ENCODE measurements at places on chromosomes 3 and 15.

- no peak for DNase-seq
These were observed 87.4 kb upstream of the MEX3B start for GRCh38 chr15:82133251-82133650.

DNA sequence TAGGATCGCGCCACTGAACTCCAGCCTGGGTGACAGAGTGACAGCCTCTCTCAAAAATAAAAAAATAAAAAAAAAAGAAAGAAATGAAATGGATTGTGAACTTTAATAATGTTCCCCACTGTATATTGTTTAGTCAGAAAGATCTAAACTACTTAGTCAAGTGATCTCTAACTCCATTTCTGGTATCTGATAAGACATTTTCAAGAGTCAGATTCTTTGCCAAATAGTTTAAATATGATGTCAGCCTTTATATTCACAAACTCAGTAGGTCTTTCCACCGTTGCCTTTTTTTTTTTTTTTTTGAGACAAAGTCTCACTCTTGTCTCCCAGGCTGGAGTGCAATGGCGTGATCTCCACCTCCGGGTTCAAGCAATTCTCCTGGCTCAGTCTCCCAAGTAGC, 29.0 kb upstream of the OSBPL11 start:
- no peak for DNase-seq

GRCh38 chr3:186314896-186315295, 47.1 kb downstream of the DGKG start:
- no peak for DNase-seq

DNA sequence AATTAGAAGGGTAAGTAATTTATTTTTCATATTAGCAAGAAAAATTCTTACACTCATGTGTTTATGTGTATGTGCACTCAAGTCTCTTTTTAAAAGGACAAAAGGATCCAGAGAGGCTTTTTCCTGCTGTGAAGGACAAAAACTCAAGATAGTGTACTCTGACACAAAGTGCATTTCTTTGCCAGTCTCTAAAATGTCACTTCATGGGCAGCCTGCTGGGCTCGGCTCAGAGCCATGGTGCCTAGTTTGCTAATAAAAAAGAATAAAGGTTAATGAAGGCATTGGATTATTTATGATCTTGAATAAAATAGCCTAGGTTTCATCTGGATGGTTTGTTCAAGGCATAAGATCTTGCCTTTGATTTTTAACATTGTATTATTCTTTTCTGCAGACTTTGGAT, 989.0 kb downstream of the TBL1XR1 start:
- no peak for DNase-seq

DNA sequence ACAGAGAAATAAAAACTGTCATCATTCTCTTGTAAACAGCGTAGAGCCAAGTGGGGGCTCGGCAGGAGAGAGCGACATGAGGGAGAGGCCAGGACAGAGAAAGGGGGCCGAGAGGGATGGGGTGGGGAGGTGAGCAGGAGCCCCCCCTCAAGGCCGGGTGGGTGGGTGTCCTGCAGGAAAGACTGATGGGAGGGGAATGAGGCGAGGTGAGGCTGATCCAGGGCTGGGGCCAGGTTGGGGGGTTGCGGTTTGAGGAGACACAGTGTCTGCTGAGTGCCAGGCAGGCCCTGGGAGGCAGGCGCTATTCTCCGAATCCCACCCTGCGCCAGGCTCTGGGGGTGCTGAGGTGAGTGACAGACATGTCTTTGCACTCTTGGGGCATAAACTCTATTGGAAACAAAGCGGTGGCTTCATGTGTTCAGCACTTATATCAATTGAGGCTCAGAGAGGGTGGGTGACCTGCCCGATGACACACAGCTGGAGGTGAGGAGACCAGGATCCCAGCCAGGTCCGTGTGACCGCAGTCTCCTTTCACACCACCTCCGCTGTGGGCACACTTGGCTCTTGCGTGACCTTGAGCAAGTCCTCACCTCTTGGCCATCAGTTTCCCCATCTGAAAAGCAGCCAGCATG, 19.6 kb upstream of the CSPG4 start:
- no peak for DNase-seq

DNA sequence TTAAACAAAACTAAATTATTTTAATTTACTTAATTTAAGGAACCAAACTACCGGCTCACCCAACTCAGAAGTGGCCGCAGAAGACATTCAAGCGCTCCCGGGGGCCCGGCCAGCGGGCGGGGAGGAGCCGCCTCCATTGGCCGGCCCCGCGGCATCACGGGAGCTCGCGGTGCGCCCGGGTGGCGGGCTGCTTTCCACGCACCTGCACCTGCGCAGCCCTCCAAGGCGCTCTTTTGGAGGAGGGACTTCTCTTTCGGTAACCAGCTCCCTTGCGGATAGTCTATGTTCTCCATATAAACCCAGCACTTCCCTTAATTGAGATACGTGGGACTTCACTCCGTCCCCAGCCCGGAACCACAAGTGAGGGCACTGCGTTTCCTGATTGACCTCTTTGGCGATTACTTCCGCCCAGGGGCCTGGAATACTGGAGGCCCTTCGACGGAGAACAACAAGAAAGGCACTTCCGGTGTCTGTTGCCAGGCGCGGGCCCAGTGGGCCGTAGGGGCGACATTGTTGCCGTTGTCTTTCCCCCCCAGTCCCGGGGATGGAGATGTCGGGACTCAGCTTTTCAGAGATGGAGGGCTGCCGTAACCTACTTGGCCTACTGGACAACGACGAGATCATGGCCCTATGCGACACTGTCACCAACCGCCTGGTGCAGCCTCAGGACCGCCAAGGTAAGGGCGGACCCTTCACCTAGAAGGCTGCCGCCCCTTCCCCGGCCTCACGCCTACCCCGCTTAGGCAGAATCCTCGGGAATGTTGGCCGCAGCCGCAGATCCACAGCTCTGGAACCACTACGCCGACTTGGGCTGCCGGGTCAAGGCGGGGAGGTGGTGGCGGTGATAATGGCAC, at the start of gene C3orf38:
Gene C3orf38, plus strand, starts transcription at position 451 of the 854 bp plus-strand sequence. Its CDS starts 94 bp downstream, at position 545.
- peak; percentile 76 for DNase-seq

GRCh38 chr3:45224824-45225464, 1.1 kb downstream of the TMEM158 start:
- DNase-seq: no peak

DNA sequence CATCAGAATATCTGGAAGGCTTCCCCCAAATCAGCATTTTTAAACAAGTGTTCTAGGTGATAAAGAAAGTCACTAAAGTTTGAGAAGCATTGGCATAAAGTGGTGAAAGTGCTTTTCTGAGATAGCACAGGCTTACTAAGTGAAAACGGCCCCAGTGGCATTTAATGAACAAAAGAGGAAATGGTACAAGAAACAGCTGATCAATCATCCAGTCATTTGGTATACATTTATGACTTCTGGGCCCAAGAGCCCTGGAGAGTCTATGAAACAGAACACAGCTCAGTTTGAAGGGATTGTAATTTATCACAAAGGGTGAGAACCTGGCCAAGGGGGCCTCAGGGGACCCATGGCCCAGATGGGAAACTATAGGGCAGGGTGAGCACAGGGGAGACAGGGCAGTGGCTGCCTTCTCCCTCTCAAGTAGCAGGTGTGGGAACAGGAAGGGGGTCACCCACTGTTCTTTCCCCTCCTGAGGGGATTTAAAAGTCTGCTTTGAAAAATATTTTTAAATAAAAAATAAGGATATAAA, 265.5 kb upstream of the ROPN1 start:
- no peak for DNase-seq

- DNase-seq: no peak
These were observed 334.9 kb upstream of the DPH6 start for GRCh38 chr15:35880896-35881295.

- no peak for DNase-seq
These were observed 561 bp downstream of the SIDT1 start for GRCh38 chr3:113532698-113533533.

- no peak for DNase-seq
These were observed 42.4 kb downstream of the REC114 start for GRCh38 chr15:73485372-73485771.

- no peak for DNase-seq
These were observed 508.9 kb upstream of the TBL1XR1 start for GRCh38 chr3:177705976-177706823.

DNA sequence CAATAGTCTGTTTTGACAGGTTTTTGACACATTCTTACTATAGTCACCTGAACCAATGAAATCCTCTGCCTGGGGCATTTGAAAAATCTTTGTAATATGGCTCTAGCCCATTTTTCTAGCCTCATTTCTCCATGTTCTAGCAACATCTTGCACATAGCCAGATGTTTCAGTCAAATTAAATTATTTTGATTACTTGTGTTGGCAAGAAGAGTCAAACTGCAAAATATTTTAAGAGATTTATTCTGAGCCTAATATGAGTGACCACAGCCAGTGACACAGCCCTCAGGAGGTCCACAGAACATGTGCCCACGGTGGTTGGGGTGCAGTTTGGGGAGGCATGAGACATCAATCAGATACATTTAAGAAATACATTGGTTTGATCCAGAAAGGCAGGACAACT, 6.9 kb downstream of the IFT122 start:
- no peak for DNase-seq

- no peak for DNase-seq
These were observed 251.8 kb upstream of the SUCLG2 start for GRCh38 chr3:67906261-67906660.

GRCh38 chr3:13017361-13018042, 55.7 kb downstream of the IQSEC1 start:
- DNase-seq: no peak

- no peak for DNase-seq
These were observed 99.7 kb upstream of the ABHD17C start for GRCh38 chr15:80595396-80595795.

GRCh38 chr15:53307952-53308624, 451.4 kb downstream of the WDR72 start:
- no peak for DNase-seq

- DNase-seq: no peak
These were observed 1.4 kb downstream of the WNT7A start for GRCh38 chr3:13878281-13879101.

DNA sequence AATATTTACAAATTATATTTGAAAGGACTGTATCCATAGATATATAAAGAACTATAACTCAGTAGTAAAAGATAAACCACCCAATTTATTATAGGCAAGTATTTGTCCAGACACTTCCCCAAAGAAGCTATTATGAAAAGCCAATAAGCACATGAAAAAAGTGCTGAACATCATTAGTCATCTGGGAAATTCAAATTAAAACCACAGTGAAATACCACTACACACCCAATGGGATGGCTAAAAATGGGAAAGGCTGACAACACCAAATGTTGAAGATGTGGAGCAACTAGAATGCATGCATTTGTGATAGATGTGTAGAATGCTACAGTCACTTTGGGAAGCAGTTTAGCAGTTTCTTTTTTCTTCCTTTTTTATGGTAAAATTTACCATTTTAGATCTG, 147.0 kb downstream of the PDE8A start:
- no peak for DNase-seq

GRCh38 chr15:74265046-74265639, 29.0 kb downstream of the CCDC33 start:
- DNase-seq: no peak

DNA sequence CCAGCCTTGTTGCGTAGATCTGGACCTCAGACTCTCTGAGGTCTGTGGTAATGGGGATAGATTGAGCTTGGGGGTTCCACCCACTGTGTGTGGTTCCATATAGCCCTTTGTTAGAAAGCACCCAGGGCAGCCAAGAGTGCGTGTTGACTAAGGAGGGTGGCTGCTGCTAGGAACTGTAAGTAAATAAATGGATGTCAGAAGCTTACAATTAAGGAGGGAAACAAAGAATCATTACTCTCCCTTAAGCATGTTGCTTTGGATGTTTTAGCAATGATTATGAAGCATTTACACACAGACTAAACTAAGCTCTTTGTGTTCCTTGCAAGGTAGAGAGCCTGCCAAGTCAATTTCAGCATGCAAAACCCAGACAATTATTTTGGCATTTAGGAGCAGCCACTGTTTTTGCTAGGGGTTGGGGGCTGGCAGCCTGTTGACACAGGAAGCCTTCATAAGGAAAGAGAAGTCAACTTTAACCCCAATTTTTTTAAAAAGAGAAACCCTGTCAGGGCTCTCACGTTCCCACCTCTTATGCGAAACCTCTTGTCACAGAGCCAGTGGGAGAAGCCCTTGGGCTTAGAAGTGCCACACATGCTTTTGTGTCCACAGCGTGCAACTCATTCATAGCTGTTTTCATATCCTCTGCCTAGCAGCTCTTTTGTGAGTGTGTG, 127.8 kb downstream of the CMSS1 start:
- no peak for DNase-seq

DNA sequence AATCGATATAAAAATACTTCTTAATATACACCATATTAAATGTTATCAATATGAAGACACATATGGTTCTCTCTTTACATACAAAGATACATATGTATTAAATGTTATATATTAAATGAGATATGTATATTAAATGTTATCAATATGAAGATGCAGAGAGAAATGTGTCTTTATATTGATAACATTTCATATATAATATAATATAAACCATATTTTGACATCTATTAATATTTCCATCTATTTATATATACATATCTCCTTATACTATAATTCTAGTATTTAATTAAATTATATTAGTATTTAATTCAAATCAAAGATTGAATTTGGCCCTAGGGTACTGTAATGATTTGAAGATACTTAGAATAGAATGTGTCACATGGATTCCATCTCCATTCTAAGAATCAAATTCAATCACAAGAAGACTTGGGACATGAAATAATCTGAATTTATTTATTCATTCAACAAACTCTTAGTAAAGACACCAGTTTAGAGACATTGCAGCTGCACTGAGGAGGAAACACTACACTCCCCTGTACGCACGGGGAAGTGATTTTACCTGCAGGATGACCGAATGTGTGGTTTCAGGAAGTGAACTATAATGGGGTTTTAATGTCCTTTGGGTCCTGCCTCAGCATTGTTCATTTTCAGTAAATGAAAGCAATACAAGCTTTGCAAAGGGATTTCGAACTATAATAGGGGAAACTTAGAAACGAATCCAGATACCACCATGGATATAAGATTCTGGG, 365.1 kb downstream of the MECOM start:
- DNase-seq: no peak

GRCh38 chr3:30554317-30554690, 52.1 kb upstream of the TGFBR2 start:
- DNase-seq: no peak

- no peak for DNase-seq
These were observed 427.2 kb upstream of the THBS1 start for GRCh38 chr15:39153716-39154115.

DNA sequence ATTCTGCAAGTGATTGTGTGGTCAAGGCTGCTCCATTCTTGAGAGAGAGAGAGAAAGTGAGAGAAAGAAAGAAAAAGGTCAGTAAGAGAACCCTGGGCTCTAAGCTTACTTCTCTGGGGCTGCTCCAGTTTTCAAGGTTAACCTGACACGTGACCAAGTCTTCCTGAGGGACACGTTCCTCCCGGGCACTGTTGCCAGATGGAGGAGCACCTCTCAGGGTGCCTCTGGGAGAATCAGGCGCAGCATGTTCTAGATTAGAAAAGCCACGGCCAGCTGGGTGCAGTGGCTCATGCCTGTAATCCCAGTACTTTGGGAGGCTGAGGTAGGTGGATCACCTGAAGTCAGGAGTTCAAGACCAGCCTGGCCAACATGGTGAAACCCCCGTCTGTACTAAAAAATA, 60.8 kb downstream of the ITGA11 start:
- DNase-seq: no peak

DNA sequence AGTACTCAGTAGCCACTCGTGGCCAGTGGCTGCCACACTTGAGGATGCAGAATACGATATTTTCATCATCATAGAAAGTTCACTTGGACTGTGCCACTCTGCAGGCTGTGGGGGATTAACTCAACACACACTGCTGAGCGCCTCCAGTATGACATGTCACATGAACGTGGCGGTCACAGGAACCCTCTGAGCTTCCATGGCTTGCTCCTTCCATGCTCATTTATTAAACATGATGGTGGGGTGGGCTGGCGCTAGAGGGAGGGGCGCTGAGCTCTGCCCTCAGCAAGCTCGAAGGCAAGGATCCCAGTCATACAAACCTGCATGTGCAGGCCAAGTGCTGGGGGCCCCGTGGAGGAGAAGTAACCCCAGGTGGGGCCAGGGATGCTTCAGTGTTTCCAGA, 85.5 kb downstream of the WNT7A start:
- no peak for DNase-seq
